B cell (primary cell): ENCODE measurements at places on chromosomes 7 and 10. TPM values are rescaled to one million over a fixed set of nuclear protein-coding genes. Genes with fewer than 3 reads are reported as not detected.
A peak's percentile ranks its signal among the peaks of the same experiment; 100 is the strongest.

The LDB3 gene
- polyA plus RNA-seq = 0.01 TPM in 1 of 2 replicates, not detected in the other

The NANOS1 gene
- polyA plus RNA-seq = 0.03 and 0.16 TPM in 2 replicates

The CYP2C8 gene
- polyA plus RNA-seq = 2.1 and 3.5 TPM in 2 replicates

The GRID1 gene
- not detected in 2 replicates for polyA plus RNA-seq

The DLX5 gene
- not detected in 2 replicates for polyA plus RNA-seq

The PNLIPRP2 gene
- not detected in 2 replicates for polyA plus RNA-seq

The SPDYE2B gene
- polyA plus RNA-seq = not detected in 2 replicates

The HOXA11 gene
- polyA plus RNA-seq = not detected in 2 replicates

The SRRM3 gene
- not detected in 2 replicates for polyA plus RNA-seq

The CRPPA gene
- polyA plus RNA-seq = 0.10 and 0.16 TPM in 2 replicates

GRCh38 chr10:89637113-89637512 lies 7.9 kb downstream of the PANK1 start:
- no peaks in the 10 kb centered on the region for H3K4me1 ChIP-seq
- H3K36me3 ChIP-seq = no peaks in the 10 kb centered on the region
- H3K27ac ChIP-seq = no peak overlapping the region
- no peak overlapping the region for H3K4me3 ChIP-seq

GRCh38 chr7:104814671-104815400 lies 199.2 kb upstream of the KMT2E start:
- H3K36me3 ChIP-seq = no peaks in the 10 kb centered on the region
- no peak overlapping the region for H3K4me3 ChIP-seq
- H3K4me1 ChIP-seq = no peaks in the 10 kb centered on the region
- no peak overlapping the region for H3K27ac ChIP-seq
- no peaks in the 10 kb centered on the region for H3K27me3 ChIP-seq
- DNase-seq = no peak

GRCh38 chr10:5534880-5535856 lies 10.4 kb downstream of the CALML3 start:
- H3K27ac ChIP-seq = no peak overlapping the region
- no peaks in the 10 kb centered on the region for H3K4me1 ChIP-seq
- DNase-seq = no peak
- no peaks in the 10 kb centered on the region for H3K36me3 ChIP-seq
- no peak overlapping the region for H3K4me3 ChIP-seq

GRCh38 chr10:46299286-46299535 lies 12.4 kb downstream of the ANTXRL start:
- no peaks in the 10 kb centered on the region for H3K27me3 ChIP-seq
- no peak overlapping the region for H3K4me3 ChIP-seq
- H3K4me1 ChIP-seq = peaks cover 29% of the 10 kb centered on the region
- no peak for DNase-seq

DNA sequence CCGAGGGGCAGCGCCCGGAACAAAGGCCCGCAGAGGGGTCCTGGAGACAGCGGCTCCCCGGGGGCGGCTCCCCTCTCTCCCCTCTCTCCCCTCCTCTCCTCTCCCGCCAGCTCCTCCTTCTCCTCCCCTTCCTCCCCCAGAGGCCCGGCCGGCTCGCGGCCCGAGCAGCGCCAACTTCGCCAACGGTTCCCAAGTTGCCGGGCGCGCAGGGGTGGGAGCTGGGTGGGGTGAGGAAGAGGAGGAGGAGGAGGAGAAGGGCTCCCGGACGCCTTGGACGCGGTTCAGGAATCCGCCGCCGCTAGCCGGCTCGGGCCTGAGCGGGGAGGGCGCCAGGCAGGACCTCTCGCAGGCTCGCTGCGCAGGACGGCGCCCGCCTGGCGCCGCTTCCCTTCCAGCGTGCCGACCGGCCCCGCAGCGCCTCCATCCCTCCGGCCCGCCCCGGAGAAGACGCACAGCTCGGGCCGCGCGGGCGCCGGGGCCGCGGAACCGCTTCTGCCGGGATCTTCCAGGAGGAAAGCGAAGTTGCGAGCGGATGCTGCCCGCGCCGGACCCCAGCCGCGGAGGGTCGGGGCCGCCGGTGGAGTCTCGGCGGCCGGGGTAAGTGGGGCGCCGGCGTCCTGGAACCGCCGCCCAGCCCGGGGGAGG lies at the start of gene CHST3:
TSS of gene CHST3 (plus strand) at position 298 of the 645 bp plus-strand sequence. CDS start 41,448 bp downstream, outside the sequence.
- H3K27me3 ChIP-seq = no peaks in the 10 kb centered on the region
- DNase-seq = peak; percentile 11
- H3K4me1 ChIP-seq = peaks cover 10% of the 10 kb centered on the region
- no peak within 1 kb of the TSS for H3K27ac ChIP-seq

GRCh38 chr7:108299251-108299973 lies 156.8 kb downstream of the NRCAM start:
- H3K4me1 ChIP-seq = peaks cover 5% of the 10 kb centered on the region
- no peak overlapping the region for H3K4me3 ChIP-seq
- DNase-seq = no peak
- H3K36me3 ChIP-seq = no peaks in the 10 kb centered on the region
- no peak overlapping the region for H3K27ac ChIP-seq

DNA sequence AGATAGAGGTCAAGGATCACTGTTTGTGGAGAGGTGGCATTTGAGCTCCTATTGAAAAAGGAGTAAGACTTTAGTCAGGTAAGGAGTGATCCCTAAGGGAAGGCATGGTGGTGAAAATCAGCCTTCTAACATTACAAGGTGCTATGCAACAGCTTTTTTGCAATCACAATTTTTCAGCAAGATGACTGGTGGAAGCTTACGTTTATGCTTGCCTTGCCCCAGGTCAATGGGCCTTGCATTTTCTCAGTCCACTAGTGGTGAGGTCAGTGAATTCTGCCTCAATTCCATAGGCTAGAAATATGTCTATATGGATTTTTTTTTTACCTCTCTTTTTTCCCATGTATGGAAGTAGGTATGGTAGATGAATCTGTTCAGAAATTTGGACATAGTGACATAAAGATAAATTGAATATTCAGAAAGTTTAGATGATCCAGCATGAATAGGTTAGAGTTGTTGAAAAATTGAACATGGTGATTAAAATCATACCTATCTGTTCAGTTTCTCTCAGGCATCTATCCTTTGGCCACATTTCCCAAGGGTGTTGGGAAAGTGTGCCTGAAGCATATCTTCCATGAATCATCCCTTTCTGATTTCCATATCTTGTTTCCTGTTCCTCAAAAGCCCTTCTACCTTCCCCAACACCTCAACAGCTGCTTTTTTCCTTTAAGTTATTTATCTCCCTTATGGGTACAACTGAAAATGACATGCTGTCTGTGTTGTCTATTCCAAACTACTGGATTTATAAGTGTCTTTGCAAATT lies 71.9 kb upstream of the PTPRZ1 start:
- H3K27ac ChIP-seq = no peak overlapping the region
- H3K36me3 ChIP-seq = no peaks in the 10 kb centered on the region
- no peak overlapping the region for H3K4me3 ChIP-seq
- DNase-seq = no peak
- no peaks in the 10 kb centered on the region for H3K4me1 ChIP-seq

GRCh38 chr7:47970761-47971160 lies 8.7 kb downstream of the HUS1 start:
- H3K27me3 ChIP-seq = no peaks in the 10 kb centered on the region
- no peak for DNase-seq
- peak overlapping the region; percentile 41 for H3K27ac ChIP-seq
- H3K4me1 ChIP-seq = peaks cover 4% of the 10 kb centered on the region
- H3K36me3 ChIP-seq = peaks cover 15% of the 10 kb centered on the region

DNA sequence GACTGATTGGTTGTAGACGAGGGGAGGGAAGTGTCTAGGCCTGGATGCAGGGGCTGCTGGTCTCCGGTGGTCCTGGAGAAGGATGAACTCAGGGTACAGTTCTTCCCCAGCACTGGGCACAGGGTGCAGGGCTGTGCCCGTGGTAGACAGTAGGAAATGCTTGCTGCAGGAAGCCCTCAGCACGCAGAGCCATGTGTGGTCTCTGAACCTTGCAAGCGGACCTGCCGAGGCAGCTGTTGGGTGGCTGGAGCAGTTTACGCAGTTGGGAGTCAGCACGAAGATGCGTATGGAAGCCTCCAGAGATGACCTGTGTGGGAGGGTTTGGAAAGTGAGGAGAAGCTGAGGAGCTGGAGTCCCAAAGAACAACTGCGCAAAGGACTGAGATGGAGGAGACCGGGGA lies 39.0 kb downstream of the DOCK1 start:
- H3K27me3 ChIP-seq = no peaks in the 10 kb centered on the region
- no peak overlapping the region for H3K27ac ChIP-seq
- no peak overlapping the region for H3K4me3 ChIP-seq
- H3K36me3 ChIP-seq = no peaks in the 10 kb centered on the region
- no peaks in the 10 kb centered on the region for H3K4me1 ChIP-seq

- H3K27ac ChIP-seq = no peak overlapping the region
- H3K4me1 ChIP-seq = peaks cover 8% of the 10 kb centered on the region
- H3K36me3 ChIP-seq = no peaks in the 10 kb centered on the region
Measured at GRCh38 chr10:48511875-48512231, 93.0 kb downstream of the ARHGAP22 start.

- no peaks in the 10 kb centered on the region for H3K36me3 ChIP-seq
- no peak overlapping the region for H3K4me3 ChIP-seq
- no peak for DNase-seq
- H3K27ac ChIP-seq = no peak overlapping the region
Measured at GRCh38 chr10:78441694-78442093, 408.0 kb downstream of the RPS24 start.

DNA sequence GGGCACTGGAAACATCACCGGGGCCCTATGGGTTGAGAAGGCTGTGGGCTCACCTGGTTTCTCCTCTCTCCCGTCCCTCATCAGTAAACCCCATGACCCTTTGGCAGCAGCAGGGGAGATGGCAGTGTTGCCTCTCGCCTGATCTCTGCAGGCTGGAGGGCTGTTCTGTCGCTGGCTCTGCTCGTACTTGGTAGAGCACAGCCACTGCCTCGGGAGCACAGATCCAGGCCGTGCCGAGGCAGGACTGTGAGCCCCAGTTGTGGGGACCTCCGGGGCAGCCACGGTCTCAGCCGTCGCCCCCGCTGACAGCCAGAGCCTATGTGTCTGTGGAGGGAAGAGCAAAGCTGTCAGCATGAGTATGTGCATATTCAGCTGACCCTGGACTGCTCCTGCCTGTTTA lies 94.9 kb downstream of the PTPRE start:
- no peak overlapping the region for H3K27ac ChIP-seq
- no peak overlapping the region for H3K4me3 ChIP-seq
- peaks cover 4% of the 10 kb centered on the region for H3K4me1 ChIP-seq
- DNase-seq = no peak
- H3K27me3 ChIP-seq = no peaks in the 10 kb centered on the region

GRCh38 chr7:76023002-76023401 lies 24.8 kb downstream of the STYXL1 start:
- no peak for DNase-seq
- no peak overlapping the region for H3K4me3 ChIP-seq
- H3K36me3 ChIP-seq = peaks cover 26% of the 10 kb centered on the region

DNA sequence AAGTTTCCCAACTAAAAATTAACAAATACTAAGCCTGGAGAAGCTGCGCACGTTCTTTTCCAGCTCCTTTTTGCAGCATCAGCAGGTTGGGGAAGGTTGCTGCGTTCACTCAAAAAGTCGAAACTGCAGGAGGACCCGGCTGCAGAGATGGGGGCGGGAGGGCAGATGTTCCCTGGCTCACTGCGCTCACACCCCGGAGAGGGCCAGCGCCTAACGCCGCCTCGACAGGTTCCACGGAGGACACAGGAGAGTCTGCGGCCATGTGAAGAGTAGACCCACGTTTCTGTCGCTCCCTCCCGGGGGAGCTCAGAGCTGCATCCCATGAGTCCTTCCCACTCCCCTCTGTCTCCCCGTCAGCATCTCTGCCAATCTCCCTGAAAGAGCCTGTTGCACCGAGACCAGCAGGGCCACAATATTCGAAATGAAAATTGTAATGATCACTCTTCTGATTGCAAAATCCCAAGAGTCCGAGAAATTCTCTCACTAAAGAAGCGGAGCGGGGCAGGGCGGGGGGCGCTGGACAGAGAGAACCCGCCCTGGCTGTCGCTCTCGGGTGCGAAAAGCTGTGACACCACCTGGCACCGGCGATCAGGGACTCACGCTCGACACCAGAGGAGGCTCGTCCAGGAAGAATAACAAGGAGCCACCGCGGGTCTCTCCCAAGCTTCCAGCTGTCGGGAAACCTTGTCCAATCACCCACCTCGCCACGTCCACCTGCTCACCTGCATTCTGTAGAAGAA lies 131.5 kb upstream of the PFKP start:
- no peak overlapping the region for H3K4me3 ChIP-seq
- no peaks in the 10 kb centered on the region for H3K27me3 ChIP-seq
- H3K4me1 ChIP-seq = no peaks in the 10 kb centered on the region
- DNase-seq = no peak
- H3K27ac ChIP-seq = no peak overlapping the region

DNA sequence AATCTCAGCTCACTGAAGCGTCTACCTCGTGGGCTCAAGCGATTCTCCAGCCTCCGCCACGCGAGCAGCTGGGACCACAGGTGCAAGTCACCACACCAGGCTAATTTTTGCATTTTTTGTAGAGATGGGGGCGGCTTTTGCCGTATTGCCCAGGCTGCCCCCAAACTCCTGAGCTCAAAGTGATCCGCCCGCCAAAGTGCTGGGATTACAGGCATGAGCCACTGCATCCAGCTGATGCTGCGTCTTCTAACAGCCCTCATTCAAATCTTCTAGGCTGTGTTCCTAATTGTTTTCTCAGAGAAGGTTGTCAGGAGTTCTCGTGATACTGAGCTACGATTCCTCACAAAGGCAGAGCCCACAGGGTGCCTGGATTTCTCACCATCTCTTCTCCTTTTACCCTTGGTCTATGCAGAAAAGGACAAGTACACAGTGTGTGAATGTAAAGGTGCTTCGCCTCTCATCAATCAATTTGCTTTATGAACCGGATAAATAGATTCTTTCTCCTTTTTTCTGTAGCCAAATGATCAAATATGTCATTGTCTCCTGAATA lies 247.3 kb upstream of the PTN start:
- no peaks in the 10 kb centered on the region for H3K27me3 ChIP-seq
- DNase-seq = no peak
- H3K27ac ChIP-seq = no peak overlapping the region
- H3K36me3 ChIP-seq = no peaks in the 10 kb centered on the region
- no peaks in the 10 kb centered on the region for H3K4me1 ChIP-seq
- H3K4me3 ChIP-seq = no peak overlapping the region

GRCh38 chr7:91710881-91711280 lies 169.6 kb downstream of the MTERF1 start:
- no peaks in the 10 kb centered on the region for H3K4me1 ChIP-seq
- DNase-seq = no peak
- no peak overlapping the region for H3K27ac ChIP-seq

- no peaks in the 10 kb centered on the region for H3K27me3 ChIP-seq
- H3K4me1 ChIP-seq = no peaks in the 10 kb centered on the region
- no peak for DNase-seq
- no peak overlapping the region for H3K27ac ChIP-seq
- H3K36me3 ChIP-seq = no peaks in the 10 kb centered on the region
Measured at GRCh38 chr7:64184376-64184775, 22.6 kb upstream of the ZNF735 start.

GRCh38 chr10:22461891-22462290 lies 116.6 kb downstream of the SPAG6 start:
- H3K36me3 ChIP-seq = no peaks in the 10 kb centered on the region
- no peak for DNase-seq
- peaks cover 12% of the 10 kb centered on the region for H3K4me1 ChIP-seq
- no peak overlapping the region for H3K27ac ChIP-seq
- no peak overlapping the region for H3K4me3 ChIP-seq
- H3K27me3 ChIP-seq = no peaks in the 10 kb centered on the region

- DNase-seq = no peak
- no peak overlapping the region for H3K4me3 ChIP-seq
- no peaks in the 10 kb centered on the region for H3K4me1 ChIP-seq
- no peak overlapping the region for H3K27ac ChIP-seq
Measured at GRCh38 chr7:14219125-14219524, 229.7 kb upstream of the ETV1 start.
